ENCODE measurements at places on chromosomes 5 and 9. TPM values are rescaled to one million over a fixed set of nuclear protein-coding genes. Genes with fewer than 3 reads are reported as not detected.
A peak's percentile ranks its signal among the peaks of the same experiment; 100 is the strongest.

Gene TMEM232
- 0.66 TPM for total RNA-seq

Gene TMEM174
- not detected for total RNA-seq

Gene TEX48
- total RNA-seq = not detected

Gene TBC1D2
- 9.0 TPM for total RNA-seq

Gene TRIM7
- total RNA-seq = 0.27 TPM

Gene SLC25A51
- total RNA-seq = 26.3 TPM

Gene C5orf58
- total RNA-seq = not detected

- DNase-seq = no peak
Measured at GRCh38 chr9:124549016-124549415, 41.8 kb upstream of the NR5A1 start.

DNA sequence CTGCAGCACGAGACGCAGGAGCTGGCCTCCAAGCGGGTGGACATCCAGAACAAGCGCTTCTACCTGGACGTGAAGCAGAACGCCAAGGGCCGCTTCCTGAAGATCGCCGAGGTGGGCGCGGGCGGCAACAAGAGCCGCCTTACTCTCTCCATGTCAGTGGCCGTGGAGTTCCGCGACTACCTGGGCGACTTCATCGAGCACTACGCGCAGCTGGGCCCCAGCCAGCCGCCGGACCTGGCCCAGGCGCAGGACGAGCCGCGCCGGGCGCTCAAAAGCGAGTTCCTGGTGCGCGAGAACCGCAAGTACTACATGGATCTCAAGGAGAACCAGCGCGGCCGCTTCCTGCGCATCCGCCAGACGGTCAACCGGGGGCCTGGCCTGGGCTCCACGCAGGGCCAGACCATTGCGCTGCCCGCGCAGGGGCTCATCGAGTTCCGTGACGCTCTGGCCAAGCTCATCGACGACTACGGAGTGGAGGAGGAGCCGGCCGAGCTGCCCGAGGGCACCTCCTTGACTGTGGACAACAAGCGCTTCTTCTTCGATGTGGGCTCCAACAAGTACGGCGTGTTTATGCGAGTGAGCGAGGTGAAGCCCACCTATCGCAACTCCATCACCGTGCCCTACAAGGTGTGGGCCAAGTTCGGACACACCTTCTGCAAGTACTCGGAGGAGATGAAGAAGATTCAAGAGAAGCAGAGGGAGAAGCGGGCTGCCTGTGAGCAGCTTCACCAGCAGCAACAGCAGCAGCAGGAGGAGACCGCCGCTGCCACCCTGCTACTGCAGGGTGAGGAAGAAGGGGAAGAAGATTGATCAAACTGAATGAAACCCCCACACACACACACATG lies 654 bp downstream of the PURA start:
- DNase-seq = peak; percentile 12

DNA sequence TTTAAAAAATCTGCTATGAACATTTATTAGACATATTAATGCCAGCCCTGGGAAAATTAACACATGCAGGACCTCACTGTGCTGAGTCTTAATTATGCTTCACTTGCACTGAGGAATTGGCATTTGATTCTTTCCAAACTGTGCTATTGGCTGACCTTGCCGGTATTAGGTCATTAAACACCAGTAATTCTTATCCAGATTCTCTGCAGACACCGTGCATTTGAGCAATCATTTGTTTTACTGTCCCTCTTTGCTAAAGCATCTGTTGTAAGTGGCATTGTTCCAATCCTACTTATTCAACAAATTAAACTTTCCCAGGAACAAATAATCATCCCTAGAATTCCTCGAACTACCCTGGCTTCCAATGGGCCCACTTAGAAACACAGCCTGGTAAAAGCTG lies 145.0 kb downstream of the SLC12A2 start:
- DNase-seq = no peak

DNA sequence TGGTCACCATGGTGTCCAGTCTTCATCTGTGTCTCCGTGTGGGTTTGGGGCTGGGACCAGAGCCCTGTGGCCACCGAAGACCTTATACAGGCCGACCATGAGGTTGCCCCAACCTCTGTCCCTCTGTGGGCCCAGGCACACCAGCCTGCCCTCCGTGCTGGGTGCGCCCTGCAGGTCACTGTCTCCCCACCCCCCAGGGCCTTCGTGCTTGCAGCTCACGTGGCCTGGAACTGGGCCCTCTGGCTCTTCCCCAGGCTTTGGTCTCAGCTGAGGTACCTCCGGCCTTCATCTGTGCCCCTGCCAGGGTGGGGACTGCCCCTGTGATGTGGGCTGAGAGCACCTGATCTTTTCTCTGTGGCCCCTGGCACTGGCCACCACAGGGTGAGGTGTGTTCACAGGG lies 92.1 kb downstream of the RXRA start:
- no peak for DNase-seq

- peak; percentile 82 for DNase-seq
Measured at GRCh38 chr9:98045234-98046179, 11.0 kb upstream of the NANS start.

DNA sequence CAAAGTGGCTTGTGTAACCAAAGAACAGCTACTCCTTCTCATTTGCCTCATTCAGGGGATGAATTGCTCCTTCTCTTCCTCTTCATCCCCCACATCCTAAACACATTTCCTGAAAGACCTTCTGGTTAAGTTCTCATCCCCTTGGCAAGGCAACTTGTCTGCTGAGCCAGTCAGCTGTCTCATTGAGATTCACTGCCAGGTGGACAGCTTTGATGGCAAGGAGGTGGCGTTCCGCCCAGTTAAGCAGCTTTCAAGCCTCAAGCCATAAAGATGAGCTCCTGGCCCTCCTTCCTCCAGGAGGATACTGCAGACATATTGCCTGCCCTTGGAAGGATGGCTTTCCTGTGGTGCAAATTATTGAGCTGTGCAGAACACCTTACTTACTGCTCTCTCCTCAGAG lies 448.6 kb upstream of the MPDZ start:
- no peak for DNase-seq

DNA sequence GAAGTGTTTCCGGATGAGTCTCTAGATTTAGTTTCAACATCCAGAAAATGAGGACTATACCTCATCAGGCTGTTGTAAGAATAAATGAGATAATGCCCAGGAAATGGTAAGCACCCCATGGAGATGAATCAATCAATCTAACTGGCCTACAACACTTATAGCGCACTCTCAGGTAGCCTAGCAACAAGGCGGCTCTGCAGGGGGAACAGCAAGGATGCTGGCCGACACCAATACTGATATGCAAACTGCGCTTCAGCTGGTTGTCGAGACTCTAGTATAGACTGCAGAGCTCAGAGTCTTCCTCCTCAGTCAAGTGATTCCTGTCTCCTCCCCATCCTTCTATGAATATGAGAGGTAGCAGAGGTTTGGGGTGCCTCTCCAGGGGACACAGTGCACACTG lies 218.8 kb upstream of the WWC1 start:
- no peak for DNase-seq

DNA sequence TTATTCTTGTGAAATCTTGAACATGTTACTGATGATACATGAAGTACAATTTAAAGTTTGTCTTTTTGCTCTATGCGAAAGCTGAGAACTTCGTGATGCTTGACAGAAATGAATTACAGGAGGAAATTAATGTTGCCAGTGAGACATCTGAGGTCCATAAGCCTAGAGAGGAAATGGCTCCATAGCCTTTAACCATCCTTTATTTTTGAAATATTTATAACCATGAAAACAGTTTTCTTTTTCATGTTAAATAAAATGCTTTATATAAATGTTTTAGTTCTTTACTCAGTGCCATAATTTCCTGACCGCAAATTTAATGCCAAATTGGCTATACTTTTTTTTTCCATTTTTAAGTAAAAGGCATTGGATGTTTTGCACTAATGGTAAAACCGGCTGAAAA lies 29.1 kb downstream of the F2RL2 start:
- no peak for DNase-seq

GRCh38 chr5:61177716-61178115 lies 15.4 kb upstream of the SMIM15 start:
- DNase-seq = no peak

DNA sequence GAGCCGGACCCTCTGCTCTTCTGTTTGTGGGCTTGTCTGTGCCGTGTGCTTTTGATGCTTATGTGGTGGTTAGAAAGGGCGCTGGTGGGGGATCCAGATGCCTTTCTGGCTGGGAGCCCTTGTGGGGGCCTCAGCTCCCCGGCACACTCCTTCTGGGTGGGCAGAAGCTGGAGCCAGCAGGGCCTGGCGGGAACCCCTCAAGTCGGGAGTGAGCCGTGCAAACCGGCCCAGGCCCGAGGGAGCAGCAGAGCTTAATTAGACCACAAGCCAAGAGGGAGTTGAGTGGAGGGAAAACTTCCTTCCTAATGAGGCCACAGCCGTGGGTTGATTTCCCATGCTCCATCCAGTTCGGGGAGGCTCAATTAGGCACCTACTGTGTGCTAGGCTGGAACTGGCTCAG lies 76.0 kb upstream of the RNU6ATAC start:
- no peak for DNase-seq

DNA sequence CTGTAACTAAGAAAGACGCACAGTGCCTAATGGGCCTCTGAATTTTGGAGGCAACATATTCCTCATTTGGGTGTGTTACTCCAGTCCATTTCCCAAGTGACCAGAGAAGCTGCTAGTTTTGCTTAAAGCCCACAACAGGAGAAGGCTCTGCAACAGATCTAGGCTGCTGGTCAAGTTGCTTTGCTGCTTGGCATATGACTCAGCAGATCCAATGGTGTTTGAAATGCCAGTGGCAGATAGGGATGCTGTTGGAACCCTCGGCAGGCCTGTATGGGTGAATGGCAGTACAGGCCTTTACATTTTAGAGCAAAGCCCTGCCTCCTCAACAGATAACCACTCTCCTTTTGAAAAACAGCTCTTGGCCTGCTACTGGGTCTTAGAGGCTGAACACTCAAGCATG lies 36.2 kb upstream of the ROR2 start:
- no peak for DNase-seq

DNA sequence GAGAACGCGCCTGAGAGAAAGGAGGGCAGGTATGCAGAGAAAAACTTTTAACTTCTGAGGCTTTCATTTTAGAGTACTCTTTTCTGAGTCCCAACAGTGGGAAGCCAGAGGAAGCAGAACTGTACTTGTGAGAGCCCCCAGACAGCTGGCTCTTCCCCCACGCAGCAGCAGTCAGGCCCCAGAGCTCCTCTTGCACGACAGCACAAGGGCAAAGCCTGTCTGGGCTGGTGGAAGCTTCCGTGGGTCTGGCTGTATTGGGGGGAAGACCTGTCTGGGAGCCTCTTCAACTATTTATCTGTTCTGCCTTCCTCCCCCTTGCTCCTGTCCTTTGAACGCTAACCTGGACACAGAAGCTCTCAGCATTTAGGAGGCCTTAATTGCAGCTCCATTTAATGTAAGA lies 68.2 kb downstream of the THBS4 start:
- DNase-seq = no peak

DNA sequence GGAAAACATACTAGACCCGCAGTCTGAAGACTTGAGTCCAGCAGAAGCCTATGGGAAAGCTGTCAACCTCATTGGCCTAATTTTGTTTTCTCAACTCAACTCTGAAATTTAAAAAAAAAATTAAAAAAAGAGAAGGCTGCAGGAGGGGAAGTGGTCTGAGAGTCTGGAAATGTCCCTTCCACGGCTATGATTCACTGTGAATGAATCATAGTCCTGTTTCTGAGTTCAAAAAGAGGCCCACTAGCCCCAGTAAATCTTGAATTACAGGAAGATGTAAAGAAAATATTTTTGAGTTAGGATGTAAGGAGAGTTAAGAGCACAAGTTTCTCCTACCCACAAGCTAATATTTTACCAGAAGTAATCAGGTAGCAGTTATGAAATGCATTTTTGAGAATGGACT lies 565.5 kb upstream of the DMAC1 start:
- DNase-seq = peak; percentile 4

- DNase-seq = peak; percentile 61
Measured at GRCh38 chr5:107248066-107248695, 422.6 kb downstream of the EFNA5 start.

GRCh38 chr9:81455462-81456219 lies 233.7 kb downstream of the TLE1 start:
- DNase-seq = no peak

DNA sequence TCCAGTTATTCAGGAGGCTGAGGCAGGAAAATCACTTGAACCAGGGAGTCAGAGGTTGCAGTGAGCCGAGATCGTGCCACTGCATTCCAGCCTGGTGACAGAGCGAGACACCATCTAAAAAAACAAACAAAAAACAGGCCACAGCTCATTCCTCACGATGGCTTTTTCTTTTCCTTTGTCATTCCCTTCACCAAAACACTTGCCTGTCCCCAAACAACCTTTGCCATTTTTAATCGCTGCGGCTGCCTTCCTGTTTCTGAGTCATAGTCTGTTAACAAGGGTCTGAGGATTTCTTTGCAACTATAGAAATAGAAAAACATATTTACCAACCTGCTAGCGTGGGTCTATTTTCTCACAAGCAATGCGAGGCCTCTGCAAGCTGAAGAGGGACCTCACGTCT lies 123.0 kb upstream of the FSTL4 start:
- DNase-seq = peak; percentile 79

Measured in H4 (cell line).